ENCODE measurements at places on chromosomes 3 and 15.

DNA sequence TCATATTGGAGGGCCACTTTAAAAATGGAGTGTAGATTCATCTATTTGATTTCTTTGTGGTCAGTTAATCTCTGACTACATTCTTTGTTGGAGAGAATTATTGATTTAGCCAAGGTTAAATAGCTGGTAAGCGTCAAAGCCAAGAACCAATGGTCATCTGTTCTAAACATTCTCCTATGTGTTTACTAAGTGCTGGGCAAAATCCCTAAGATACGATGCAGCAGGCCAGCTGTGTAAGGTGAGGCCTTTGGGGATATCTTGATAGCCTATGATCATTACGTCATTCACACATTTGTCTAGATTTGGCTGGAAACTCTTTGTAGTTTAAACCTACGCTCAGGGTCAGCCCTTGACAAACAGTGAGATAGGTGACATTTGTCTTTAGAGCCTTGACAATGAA, 236.2 kb downstream of the NR1D2 start:
- no peak for DNase-seq

DNA sequence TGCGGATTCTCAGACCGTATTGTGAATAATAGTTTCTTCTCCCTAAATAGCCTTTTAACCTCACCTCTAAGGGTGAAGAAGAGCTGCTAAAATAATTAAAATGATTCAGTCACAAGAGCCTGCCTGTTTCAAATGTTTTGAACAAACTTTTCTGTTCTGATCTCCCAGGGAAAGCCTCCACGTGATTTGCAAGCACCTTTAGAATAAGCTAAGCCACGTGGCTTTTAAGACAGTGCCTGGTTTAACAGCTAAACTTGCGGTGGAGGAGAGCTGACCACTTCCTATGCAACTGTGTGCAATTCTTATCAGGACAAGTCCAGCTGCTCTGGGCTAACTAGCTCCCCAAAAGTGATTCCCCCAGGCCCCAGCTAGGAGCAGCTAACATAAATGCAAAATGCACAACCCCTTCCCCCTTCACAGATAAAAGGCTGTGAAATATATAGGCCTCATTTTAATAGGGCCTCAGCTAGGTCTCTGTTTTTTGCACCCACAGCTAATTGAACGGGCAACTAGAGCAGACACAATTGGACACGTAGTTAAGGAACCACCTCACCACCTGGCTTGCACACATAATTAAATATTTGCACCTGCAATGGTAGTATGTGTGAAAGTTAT, 401.2 kb upstream of the NR2F2 start:
- DNase-seq: no peak

DNA sequence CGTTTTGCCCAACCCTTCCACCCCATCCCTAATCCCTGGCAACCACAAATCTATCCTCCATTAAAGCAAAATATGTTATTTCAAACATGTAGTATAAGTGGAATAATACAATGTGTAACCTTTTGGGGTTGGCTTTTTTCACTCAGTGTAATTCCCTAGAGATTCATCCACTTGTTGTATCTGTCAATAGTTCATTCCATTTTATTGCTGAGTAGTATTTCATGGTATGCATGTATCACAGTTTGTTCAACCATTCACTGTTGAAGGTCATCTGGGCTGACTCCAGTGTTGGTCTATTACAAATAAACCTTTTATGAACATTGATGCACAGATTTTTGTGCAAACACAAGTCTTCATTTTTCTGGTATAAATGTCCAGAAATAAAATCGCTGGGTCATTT, 38.8 kb downstream of the BSN start:
- DNase-seq: no peak

GRCh38 chr3:15723624-15723884, 74.2 kb downstream of the ANKRD28 start:
- DNase-seq: no peak

DNA sequence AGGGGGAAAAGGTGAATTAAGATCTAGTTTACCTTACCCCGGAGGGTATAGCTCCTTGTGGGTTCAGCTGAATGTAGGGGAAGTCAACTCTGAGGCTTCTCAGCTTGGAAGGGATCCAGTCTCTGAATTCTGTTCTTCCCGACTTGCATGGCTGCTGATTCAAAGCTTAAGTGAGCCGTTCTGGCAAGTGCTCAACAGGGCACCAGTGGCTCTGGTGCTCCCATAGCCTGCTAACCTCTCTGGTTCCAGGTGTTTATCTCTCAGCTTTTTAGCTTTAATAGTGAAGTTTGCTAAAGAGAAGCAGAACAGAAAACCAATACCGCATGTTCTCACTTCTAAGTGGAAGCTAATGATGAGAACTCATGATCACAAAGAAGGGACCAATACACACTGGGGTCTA, 46.3 kb upstream of the RBP1 start:
- no peak for DNase-seq

- no peak for DNase-seq
These were observed 51.5 kb downstream of the MYO1E start for GRCh38 chr15:59321000-59321689.

- DNase-seq: no peak
These were observed 371.3 kb downstream of the TUSC7 start for GRCh38 chr3:117080872-117081271.

GRCh38 chr15:32682977-32683630, 34.7 kb upstream of the GREM1 start:
- no peak for DNase-seq

DNA sequence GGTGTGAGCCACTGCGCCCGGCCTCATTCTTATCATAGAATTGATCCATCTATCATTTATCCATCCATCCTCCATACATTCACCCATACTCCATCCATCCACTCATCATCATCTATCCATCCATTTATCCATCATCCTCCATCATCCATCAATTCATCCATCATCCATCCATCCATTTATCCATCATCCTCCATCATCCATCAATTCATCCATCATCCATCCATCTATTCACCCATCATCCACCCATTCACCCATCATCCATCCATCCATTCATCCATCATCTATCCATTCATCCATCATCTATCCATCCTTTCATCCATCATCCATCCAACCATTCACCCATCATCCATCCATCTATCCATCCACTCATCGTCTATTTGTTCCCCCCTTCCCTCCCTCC, 3.7 kb downstream of the TM6SF1 start:
- no peak for DNase-seq

- no peak for DNase-seq
These were observed 3.7 kb upstream of the RPP25 start for GRCh38 chr15:74960286-74960685.

DNA sequence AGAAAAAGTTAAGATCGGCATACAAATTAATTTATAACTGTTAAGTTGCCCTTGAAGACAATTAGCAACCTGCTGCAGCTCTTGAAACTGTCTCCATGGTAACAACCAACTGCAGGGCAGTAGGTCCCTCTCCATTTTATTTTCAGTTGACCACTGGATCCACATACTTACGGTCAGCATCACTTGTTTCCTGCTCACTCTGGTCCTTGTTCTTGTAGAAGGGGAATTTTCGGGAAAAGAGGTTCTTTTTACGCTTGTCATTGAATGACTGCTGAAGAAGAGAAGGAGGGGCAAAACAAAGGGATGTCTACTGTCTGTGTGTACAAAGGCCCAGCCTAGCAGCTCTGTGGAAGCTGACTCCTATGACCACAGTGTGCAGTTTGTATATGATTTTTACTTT, 46.8 kb upstream of the MELTF start:
- no peak for DNase-seq

- DNase-seq: no peak
These were observed 7.0 kb upstream of the C15orf40 start for GRCh38 chr15:83018436-83018835.

DNA sequence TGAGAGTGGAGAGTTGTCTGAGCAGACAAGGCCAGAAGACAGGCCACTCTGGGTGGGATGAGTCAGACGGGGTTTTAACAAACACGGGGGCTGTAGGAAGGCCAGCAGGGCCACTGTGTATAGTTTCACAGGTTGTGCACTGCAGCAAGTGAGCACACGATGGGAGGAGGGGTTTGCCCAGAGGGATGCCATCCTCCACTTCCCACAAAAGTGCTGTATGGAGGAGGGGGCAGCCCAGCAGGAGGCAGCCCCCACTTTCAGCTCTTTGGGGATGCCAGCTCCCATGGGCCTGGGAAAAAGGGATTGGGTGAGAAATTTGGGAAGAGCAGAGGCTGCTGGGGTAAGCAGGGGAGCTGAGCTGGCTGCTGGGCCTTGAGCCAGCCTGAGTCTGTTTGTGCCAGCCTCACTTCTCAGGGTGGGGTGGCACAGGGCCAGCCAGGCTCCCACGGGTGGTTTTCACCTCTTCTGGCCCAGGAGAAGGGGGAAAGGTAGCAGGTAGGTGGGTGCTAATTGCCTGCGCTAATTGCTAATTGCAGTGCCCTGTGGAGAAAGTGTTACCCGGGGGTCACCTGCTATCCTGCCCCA, 6.7 kb downstream of the ZBTB47 start:
- DNase-seq: no peak

DNA sequence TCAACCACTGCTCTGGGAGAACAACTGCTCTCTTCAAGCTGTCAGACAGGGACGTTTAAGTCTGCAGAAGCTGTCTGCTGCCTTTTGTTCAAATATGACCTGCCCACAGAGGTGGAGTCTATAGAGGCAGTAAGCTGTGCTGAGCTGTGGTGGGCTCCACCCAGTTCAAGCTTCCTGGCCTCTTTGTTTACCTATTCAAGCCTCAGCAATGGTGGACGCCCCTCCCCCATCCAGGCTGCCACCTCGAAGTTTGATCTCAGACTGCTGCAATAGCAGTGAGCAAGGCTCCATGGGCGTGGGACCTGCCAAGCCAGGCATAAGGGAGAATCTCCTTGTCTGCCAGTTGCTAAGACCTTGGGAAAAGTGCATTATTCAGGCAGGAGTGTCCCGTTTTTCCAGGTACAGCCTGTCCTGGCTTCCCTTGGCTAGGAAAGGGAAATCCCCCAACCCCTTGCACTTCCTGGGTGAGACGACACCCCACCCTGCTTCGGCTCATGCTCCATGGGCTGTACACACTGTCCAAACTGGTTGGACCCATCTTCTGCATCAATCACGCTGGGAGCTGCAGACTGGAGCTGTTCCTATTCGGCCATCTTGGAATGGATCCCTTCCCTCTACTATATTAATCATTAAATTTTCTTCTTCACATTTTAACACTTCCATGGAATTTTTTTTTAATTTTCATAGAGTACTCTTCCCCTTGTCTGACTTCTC, 167.0 kb upstream of the UBE2E2 start:
- DNase-seq: no peak

GRCh38 chr15:89591834-89592233, 16.6 kb downstream of the TICRR start:
- DNase-seq: no peak

DNA sequence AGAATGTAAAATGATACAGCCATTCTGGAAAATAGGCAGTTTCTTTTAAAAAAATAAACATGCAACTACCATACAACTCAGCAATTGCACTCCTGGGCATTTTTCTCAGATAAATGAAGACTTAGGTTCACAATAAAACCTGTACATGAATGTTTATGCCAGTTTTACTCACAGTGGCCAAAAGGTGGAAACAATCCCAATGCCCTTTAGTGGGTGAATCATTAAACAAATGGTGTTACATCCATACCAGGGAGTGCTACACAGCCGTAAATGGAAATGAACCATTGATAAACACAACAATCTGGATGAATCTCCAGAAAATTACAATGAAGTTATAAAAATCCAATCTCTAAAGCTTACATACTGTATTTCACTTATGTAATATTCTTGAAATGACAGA, 140.3 kb downstream of the ADAMTSL3 start:
- no peak for DNase-seq

GRCh38 chr3:190886945-190887344, 24.5 kb upstream of the GMNC start:
- no peak for DNase-seq

DNA sequence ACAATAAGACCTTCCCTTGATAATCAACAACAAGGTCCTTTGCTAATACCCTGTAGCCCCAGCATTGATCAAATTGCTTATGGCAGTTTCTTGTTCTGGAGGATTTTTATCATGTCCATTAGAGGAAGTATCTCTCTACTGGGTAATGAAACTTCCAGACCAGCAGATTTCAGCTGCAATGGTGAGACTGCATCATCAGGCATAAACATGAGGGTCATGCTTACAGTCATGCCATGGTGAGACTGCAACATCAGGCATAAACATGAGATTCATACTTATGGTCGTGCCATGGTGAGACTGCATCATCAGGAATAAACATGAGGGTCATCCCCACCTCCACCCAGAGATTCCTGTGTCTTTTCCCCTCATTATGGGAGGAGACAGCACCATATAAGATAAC, 129.0 kb upstream of the LIPC start:
- DNase-seq: no peak

DNA sequence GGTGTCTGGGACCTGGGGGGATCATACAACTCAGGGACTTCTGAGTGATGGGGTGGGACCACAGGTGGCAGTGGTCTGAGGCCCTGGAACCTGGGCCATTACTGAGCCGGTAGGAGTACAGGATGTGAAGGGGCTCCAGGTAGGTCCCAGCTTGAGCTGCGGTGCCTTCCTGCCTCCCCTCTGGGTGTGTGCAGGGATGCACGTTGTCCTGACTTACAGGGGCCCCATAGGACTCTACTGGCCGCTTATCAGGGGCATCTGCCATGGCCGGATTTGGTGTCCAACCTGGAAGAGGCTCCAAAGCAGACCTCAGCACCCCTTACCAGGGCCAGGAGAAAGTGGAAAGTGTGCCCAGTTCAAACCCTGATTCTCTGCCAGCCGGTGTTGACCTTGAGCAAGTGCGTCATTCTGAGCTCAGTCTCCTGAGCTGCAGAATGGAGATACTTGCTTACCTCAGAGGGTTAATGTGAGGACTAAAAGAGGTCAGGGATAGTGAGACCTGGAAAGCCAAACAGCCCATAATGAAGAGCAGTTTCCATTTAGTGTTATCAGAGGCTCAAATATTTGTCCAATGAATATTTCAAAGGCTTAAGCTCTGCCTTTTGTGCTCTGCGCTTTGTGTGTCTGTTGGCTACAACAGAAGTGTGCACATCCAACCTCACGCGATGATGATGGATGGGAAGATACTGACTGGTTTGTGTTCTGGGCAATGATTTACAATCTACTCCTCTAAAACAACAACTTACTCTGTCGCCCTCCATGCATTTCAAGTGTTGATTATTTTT, 35.4 kb upstream of the ESYT3 start:
- no peak for DNase-seq

GRCh38 chr3:152377184-152377570, 108.4 kb downstream of the MBNL1 start:
- DNase-seq: no peak

DNA sequence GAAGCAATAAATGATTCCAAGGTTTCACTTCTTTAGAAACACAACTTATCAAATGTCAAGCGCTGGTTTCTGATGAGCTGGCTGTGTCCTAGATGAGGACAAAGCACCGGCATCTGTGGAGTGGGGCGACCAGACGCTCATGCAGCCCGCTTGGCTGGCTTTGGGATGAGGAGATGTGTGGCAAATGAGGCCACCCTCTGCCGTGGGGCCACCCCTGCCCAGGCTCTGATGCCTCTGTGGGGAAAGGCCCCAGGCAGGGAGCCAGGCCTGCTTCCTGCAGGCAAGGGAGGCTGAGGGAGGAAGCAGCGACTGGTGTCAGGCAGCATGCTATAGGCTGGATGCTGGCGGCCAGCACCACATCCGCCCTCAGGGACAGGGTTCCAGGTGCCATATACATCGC, 102.9 kb downstream of the HERC2 start:
- DNase-seq: no peak

All from activated T-cell treated with anti-CD3 and anti-CD28 coated beads for 24 hours (primary cell).